ENCODE measurements at places on chromosomes 3 and 15.

DNA sequence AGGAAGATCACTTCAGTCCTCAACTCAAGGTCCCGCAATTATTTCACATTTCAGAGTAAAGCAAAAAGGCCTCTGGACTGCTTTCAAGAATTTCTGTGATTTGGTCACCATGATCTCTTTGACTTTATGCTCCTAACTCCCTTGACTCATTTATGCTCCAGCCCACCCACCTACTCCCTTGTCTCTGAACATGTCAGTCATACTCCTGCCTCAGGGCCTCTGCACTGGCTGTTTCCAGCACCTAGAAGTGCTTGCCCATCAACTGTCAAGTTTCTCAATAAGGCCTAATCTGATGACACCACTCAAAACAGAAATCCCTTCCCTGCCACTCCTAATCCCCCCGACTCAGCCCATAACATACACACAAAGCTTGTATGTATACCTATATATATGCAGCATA lies 36.1 kb upstream of the CSPG5 start:
- DNase-seq = no peak

- no peak for DNase-seq
These were observed 77.8 kb upstream of the WDR72 start for GRCh38 chr15:53837263-53837662.

- DNase-seq = no peak
These were observed 155.9 kb downstream of the P3H2 start for GRCh38 chr3:189964623-189965332.

DNA sequence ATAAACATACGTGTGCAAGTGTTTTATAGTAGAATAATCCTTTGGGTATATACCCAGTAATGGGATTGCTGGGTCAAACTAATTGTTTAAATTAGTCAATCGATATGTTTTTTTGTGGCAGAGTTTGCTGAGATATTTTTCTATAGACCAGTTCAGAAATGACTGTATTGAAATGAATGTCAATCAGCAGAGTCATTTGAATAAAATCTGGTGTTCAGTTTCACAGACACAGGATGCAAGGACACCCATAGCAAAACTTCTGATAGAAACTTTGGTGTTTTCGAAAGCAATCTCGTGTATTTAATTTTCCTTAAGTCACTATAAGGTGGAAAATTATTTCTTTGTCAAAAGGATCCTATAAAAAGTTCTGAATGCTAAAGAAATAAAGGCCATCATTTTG lies 434.4 kb downstream of the RAP2B start:
- DNase-seq = no peak

DNA sequence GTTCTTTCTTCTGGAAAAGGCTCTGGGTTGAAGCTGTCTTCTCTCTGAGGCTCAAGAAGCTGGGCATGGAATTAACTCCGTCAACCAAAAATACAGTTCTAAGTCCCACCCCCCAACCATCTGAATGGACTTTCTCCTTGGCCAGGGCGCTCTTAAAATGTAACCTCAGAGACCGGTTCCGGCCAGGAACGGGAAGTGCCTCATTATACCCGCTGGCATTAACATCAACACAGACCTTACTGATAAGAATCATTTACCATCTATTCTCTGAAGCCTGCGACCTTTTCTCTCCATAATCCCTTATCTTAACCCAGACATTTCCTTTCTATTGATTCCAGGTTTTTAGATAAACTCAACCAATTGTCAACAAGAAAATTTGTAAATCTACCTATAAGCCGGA lies 64.7 kb downstream of the ATP1B3 start:
- DNase-seq = no peak

GRCh38 chr3:87002346-87002745 lies 11.4 kb upstream of the VGLL3 start:
- DNase-seq = no peak

DNA sequence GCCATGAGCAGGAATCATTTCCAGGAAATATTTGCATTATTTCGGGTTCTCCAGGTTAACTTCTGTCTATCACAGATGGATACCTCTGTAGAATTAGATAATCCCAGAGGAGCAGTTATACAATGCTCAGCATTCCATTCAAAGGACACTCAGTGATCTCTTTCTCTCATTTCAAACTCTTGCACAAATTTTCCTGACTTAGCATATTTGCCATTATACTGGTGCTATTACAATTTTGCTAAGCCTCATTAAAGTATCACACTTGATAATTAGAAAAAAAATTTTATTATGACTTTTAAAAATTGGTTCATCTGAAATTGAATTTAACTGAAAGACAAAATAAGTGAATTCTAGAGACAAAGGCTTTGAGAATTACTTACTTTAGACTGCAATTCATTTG lies 469.0 kb downstream of the EPHA3 start:
- no peak for DNase-seq

GRCh38 chr3:53211706-53212702 lies 43.8 kb downstream of the TKT start:
- DNase-seq = no peak

GRCh38 chr15:67300266-67301025 lies 45.9 kb downstream of the IQCH start:
- no peak for DNase-seq

GRCh38 chr3:77189684-77190083 lies 149.8 kb downstream of the ROBO2 start:
- DNase-seq = no peak

- no peak for DNase-seq
These were observed 40.4 kb upstream of the IQSEC1 start for GRCh38 chr3:13113346-13114330.

GRCh38 chr3:114933407-114933806 lies 213.7 kb downstream of the ZBTB20 start:
- no peak for DNase-seq

DNA sequence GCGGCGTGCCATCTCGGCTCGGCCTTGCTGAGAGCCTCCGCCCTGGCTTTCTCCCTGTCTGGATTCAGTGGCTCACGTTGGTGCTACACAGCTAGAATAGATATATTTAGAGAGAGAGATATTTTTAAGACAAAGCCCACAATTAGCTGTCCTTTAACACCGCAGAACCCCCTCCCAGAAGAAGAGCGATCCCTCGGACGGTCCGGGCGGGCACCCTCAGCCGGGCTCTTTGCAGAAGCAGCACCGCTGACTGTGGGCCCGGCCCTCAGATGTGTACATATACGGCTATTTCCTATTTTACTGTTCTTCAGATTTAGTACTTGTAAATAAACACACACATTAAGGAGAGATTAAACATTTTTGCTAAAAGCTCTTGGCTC lies 54.1 kb downstream of the PLXNA1 start:
- DNase-seq = no peak

DNA sequence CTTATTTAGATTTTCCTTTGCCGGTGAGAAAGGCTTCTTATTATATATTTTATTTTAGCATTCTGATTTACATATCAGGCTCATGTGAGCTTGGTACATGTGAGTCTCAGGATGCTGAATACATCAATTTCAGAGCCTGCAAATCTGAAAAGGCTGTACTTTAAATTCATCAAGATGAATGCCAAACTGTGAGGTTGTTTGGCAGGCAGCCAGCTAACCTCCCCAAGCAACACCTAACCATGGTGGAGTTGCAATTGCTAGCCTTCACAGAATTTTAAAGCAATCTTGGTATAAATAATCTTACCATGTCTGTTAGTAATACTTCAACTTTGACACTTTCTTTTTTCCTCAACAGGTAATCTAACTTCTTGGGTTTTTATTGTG lies 252.5 kb downstream of the CDIN1 start:
- DNase-seq = no peak

DNA sequence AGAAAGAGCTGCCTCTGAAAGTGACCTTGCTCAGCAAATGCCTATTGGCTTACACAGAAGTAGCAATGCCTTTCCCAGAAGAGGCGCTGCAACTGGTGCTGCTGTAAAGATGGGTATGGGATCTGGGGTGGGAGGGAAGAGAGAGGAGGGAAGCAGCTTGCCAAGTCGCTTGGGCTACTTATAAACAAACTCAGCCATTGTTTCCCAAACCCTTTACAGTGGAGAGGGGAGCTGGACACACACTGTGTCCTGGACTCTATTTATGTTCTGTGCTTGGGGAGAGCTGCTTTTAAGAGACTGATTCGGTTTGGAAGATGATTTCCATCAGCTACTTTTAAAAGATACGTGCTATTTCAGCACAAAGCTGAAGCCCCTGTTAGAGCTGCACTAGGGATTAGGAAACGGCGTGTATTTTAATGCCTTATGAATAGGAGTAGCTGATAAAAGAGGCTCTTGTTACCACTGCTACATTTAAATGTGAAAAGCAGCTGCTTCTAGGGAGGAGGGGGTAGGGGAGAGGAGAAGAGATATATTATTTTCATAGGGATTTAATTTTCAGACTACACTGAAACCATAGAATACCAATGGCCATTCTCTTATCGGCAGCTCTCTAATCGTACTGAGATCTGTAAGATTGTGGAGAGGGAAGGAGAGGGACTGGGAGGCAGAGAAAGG lies 440.6 kb downstream of the MCTP2 start:
- DNase-seq = no peak

DNA sequence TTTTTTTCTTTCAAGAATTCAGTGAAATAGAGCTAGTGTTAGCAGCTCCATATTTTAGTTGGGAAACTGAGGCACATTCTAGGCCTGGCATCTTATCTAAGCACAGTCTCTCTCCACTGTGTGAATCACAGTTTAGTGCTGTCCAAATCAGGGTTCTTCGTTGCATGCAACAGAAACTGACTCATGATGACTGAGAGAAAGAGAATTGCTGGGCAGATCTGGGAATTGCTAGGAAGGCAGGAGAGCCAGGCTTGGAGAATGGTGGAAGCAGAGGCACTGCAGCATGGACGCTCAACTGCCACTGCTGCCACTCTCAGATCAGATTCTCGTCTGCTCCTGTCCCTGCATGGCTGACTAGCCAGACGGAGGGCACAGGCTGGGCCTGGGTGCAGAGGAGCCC lies 40.7 kb upstream of the CHST2 start:
- DNase-seq = peak; percentile 51

Measured in fibroblast of skin of scalp (primary cell).